ENCODE measurements at places on chromosomes 1 and 21.

- DNase-seq: no peak
- no peaks in the 10 kb centered on the region for H3K27me3 ChIP-seq
- H3K27ac ChIP-seq: peak overlapping the region; percentile 95
- peaks cover 4% of the 10 kb centered on the region for H3K36me3 ChIP-seq
- H3K4me1 ChIP-seq: peaks cover 50% of the 10 kb centered on the region
These were observed 13.3 kb downstream of the POLR3GL start for GRCh38 chr1:145977486-145978470.

DNA sequence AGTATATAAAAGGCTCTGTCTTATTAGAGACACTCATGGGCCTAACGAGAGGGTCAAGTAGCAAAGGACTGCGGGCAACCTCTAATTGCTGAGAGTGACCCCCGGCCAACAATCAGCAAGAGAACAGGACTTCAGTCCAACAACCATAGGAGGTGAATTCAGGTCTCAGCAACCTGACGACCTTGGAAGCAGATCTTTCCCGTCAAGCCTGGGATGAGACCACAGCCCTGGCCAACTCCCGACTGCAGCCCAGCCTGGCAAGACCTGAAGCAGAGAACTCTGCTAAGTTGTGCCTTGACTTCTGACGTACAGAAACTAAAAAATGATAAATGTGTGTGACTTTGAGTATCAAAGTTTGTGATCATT, 5.7 kb downstream of the ECHDC2 start:
- H3K27me3 ChIP-seq: no peaks in the 10 kb centered on the region
- H3K27ac ChIP-seq: no peak overlapping the region
- H3K36me3 ChIP-seq: no peaks in the 10 kb centered on the region
- peaks cover 16% of the 10 kb centered on the region for H3K4me1 ChIP-seq
- no peak overlapping the region for H3K4me3 ChIP-seq
- no peak for DNase-seq

GRCh38 chr1:90710579-90711536, 6.2 kb downstream of the BARHL2 start:
- no peak overlapping the region for H3K4me3 ChIP-seq
- no peak overlapping the region for H3K27ac ChIP-seq
- no peaks in the 10 kb centered on the region for H3K36me3 ChIP-seq
- no peak for DNase-seq

GRCh38 chr1:2344121-2344681, 47.2 kb downstream of the MORN1 start:
- H3K36me3 ChIP-seq: no peaks in the 10 kb centered on the region
- H3K27me3 ChIP-seq: no peaks in the 10 kb centered on the region
- DNase-seq: no peak
- no peak overlapping the region for H3K4me3 ChIP-seq
- peaks cover 10% of the 10 kb centered on the region for H3K4me1 ChIP-seq

DNA sequence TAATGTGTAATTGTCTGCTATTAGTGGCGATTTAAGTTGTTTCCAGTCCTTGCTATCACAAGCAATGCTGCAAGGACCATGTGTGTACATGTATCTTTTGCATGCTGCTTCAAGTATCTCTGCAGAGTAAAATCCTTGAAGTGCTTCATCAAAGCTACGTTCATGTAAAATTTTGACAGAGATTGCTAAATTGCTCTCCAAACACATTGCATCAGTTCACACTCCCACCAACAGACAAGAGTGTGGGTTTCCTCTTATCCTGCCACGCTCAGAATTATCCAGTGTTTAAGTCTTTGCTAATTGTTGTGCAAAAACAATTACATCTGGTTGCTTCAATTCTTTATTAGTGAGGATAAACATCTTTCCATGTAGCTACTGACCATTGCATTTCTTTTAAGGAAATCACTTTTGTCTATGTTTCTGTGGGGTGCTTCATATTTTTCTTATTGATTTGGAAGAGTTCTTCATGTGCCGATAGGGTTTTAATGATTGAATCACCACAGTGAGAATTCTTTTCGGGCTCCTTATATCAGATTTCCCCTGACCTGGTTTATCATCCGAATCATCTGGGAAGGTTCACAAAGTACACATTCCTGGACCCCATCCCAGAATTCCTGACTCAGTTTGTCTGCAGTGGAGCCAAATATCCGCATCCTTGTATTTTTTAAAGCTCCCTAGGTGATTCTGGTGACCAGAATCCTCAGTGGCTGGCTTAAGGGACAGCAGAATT, 56.3 kb upstream of the GALNT2 start:
- no peak overlapping the region for H3K4me3 ChIP-seq
- H3K4me1 ChIP-seq: no peaks in the 10 kb centered on the region
- H3K36me3 ChIP-seq: no peaks in the 10 kb centered on the region
- no peak for DNase-seq

GRCh38 chr1:41775956-41776585, 142.7 kb downstream of the HIVEP3 start:
- H3K27me3 ChIP-seq: no peaks in the 10 kb centered on the region
- H3K4me1 ChIP-seq: peaks cover 24% of the 10 kb centered on the region
- no peak for DNase-seq
- no peak overlapping the region for H3K27ac ChIP-seq
- no peak overlapping the region for H3K4me3 ChIP-seq

GRCh38 chr1:202807451-202807925, 733 bp downstream of the KDM5B start:
- H3K4me3 ChIP-seq: peak overlapping the region; percentile 80
- H3K27ac ChIP-seq: peak overlapping the region; percentile 94
- peaks cover 11% of the 10 kb centered on the region for H3K4me1 ChIP-seq

GRCh38 chr1:234875953-234876855, 252.4 kb downstream of the TOMM20 start:
- no peak overlapping the region for H3K4me3 ChIP-seq
- no peak for DNase-seq
- peaks cover 10% of the 10 kb centered on the region for H3K4me1 ChIP-seq
- no peak overlapping the region for H3K27ac ChIP-seq
- H3K36me3 ChIP-seq: no peaks in the 10 kb centered on the region
- H3K27me3 ChIP-seq: no peaks in the 10 kb centered on the region

DNA sequence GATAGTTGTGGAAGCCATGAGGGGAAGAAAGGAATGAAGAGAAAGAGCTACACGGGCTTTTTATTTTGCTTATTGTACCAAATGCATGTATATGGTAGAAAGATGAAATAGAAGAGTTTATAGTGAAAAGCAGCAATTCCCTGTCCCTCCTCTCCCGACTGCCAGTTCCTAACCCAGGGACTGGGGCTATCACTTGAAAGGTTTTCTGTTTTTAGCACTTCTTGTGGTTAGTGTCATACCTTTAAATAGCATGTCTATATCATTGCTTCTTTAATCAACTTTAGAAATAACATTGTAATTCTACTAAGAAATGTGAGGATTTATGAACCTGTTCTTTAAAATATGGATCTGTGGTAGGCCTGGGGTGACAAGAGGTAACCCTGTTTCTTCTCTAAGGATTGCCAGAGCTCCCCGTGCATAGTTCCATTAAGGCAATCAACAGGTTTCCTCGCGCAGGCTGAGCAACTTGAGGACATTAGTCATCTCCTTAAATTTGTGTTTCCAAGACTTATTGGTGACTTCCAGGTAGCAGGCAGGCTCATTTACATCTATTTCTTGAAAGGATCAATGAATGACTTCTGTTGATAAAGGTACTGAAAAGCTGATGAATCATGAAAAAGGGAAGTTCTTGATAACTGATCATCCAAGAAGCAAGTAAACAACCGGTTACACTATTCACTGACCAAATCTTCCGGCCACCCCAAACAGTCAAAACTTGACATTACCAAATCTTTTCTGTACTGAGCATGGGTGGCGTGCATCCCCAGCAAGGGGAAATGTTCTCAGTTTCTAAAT, 37.8 kb upstream of the S1PR1 start:
- H3K27ac ChIP-seq: no peak overlapping the region
- H3K27me3 ChIP-seq: no peaks in the 10 kb centered on the region
- no peaks in the 10 kb centered on the region for H3K36me3 ChIP-seq
- DNase-seq: no peak
- H3K4me1 ChIP-seq: no peaks in the 10 kb centered on the region
- H3K4me3 ChIP-seq: no peak overlapping the region

GRCh38 chr1:192978195-192978710, 80.9 kb downstream of the UCHL5 start:
- H3K27ac ChIP-seq: no peak overlapping the region
- H3K4me1 ChIP-seq: no peaks in the 10 kb centered on the region
- DNase-seq: no peak
- no peaks in the 10 kb centered on the region for H3K36me3 ChIP-seq
- H3K27me3 ChIP-seq: no peaks in the 10 kb centered on the region

DNA sequence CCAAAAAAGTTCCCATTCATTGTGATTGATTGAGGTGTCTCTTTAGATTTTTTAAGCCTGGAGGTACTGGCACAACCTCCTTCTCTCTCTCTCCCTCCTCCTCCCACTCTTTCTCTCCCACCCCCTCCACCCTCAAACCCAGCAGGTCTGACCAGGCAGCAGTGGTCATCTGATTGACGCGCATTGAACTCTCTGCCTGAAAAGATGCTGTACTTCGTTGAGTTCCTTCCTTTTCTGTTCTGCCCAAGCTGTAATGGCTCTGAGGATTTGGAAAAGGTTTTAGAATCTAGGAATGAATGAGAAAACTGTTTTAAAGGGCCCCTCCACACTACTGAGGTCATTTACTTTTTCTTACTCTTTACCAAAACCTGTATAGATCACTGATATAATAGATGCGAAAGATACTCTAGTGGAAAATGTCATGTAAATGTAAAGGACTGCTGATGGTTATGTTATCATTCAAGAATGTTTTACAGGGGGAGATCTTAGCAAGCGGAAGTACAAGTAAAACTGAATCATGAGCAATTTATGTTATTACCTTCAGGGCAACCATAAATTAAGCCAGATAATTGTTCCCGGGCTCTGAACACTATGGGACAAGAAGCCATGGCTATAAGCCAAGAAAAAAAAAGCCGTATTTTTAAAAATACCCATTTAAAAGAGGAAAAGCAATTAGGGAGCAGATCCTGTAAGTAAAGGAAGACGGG, 25.2 kb upstream of the DYRK1A start:
- no peaks in the 10 kb centered on the region for H3K36me3 ChIP-seq
- H3K4me1 ChIP-seq: peaks cover 25% of the 10 kb centered on the region
- DNase-seq: no peak

DNA sequence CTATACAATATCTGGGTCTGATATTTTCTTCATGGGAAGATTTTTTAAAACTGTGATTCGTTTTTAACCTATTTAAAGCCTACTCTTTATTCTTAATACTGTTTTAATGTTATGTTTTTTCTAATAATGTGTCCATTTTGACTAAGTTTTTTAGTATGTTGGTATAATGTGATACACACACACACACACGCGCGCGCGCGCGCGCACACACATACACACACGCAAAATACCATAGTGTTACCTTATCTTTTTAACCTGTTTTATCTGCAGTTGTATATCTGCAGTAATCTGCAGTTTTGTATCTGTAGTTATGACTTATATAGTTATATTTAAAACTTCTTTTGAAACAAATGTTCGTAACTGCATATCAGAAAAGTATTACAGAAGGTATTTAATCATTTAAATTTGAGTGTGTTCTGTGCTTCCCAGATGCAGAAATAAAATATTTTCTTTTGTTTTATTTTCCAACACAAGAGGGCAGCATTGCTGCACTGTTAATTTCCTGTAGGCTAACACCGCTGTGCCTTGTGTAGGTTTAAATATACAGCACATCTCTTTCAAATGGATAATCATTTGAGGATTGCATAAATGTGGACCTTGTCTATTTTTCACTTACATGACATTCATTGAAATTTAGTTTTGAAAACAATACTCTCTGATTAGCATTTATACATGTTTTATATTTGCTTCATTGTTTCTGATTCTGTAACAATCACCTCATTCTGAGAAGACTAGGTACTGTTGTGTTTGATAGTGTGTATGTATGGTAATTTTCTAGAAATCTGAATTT, 166.1 kb downstream of the PDE4B start:
- no peak overlapping the region for H3K4me3 ChIP-seq
- H3K27me3 ChIP-seq: no peaks in the 10 kb centered on the region
- no peaks in the 10 kb centered on the region for H3K4me1 ChIP-seq
- H3K36me3 ChIP-seq: no peaks in the 10 kb centered on the region
- H3K27ac ChIP-seq: no peak overlapping the region

DNA sequence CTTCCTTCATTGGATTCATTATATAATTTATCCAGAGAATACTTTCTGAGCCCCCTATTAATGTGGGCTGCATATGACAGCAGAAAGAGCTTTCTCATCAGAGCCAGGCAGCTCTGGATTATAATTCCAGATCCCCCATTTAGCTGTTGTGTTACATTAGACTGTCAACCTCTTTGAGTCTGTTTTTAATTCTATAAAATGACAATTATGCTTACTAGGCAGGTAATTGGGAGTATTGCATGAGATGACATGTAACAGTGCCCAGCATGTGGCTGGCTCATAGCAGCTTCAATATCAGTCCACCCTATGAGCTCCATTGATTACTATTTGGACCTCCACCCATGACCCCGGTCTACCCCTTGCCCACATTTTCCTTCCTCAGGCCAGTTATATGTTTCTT, 49.6 kb downstream of the ABCA4 start:
- no peaks in the 10 kb centered on the region for H3K36me3 ChIP-seq
- no peaks in the 10 kb centered on the region for H3K27me3 ChIP-seq
- H3K4me1 ChIP-seq: peaks cover 20% of the 10 kb centered on the region
- no peak overlapping the region for H3K4me3 ChIP-seq

DNA sequence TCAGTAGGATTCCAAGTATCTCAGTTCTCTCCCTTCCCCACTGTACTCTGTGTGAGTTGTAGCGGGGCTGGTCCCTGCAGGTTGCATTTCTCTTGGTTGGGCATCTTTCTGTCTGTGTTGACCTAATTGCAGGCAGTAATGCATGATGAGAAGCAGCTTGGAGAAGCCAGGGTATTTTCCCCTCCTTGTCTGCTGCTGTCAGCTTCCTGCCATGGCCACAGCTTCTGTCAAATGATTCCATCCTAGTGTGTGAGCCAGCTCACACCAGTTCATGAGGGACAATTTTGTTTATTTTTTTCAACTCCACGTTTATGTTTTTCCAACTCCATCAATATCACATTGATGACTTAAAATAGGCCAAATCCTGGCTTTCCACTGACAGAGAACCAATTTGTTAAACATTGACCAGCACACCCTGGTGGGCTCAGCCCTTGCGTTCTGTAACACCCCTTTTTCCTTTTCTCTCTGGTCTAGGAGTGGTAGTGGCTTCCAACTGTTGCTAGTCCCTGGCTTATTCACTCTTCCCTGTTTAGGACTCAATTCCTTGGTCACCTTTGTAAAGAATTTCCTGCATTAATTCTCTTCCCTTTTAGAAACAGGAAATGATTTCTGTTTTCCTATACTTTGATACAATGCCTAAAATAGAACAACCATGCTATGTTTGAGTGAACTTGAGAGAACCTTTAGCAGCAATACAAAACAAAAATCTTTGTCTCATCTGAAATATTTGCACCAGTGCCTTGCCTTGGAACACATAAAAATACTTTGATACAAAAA, 44.9 kb upstream of the APOBEC4 start:
- no peak overlapping the region for H3K27ac ChIP-seq
- H3K36me3 ChIP-seq: no peaks in the 10 kb centered on the region
- DNase-seq: no peak
- no peaks in the 10 kb centered on the region for H3K4me1 ChIP-seq
- no peak overlapping the region for H3K4me3 ChIP-seq

- H3K36me3 ChIP-seq: no peaks in the 10 kb centered on the region
- H3K27me3 ChIP-seq: no peaks in the 10 kb centered on the region
- no peak for DNase-seq
- no peak overlapping the region for H3K4me3 ChIP-seq
These were observed 8.8 kb upstream of the COL16A1 start for GRCh38 chr1:31712630-31713029.

Data from esophagus squamous epithelium (tissue), 5 donors.